ENCODE measurements at places on chromosomes 3 and 15.

DNA sequence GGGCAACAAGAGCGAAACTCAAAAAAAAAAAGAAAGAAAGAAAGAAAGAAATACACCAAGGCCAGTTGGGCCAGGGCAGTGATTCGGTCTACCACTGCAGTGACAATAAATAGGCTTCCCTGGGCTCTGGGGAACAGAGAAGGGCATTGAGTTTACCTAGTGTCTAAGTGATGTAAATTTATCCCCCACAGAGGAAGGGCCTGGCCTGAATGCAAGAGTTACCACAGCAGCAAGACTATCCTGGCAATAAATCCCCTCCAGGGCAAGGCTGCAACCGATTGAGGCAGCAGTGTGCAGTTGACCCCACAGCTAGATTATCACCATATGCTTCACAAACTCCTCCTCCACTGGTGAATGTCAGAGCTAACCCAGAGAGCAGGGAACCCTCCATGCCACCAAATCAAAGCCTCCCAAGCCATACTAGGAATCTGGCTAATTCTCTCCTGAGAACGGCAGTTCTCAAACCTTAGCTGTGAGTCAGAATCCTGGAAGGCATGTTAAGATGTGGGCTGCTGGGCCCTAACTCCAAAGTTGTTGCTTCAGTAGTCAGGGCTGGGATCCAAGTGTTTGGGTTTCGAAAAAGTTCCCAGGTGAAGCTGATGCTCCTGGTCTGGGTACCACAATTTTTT is 64.3 kb upstream of the GATM start:
- no peak for DNase-seq

- no peak for DNase-seq
Measured at GRCh38 chr15:39427705-39428104, 153.2 kb upstream of the THBS1 start.

DNA sequence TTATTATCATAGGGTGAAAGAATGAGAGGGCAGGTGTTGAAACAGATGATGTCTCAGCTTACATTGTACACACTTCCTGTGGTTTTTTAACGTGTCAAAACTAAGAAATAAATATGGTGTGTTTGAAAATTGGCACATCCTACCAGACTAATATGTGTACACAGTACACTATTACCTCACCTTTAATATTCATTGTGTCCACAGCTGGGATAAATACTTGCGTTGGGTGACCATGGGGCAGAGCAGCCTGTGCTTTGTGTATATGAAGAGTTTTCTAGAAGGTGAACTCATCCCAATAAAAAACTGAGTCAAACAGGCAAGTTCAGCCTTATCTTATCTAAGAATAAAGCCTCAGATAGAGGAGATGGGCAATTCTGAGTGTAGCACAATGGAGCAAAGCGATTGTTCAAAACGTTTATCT is 17.3 kb downstream of the SUCNR1 start:
- DNase-seq = no peak

GRCh38 chr3:149592758-149593240 is 65.0 kb downstream of the WWTR1 start:
- no peak for DNase-seq

DNA sequence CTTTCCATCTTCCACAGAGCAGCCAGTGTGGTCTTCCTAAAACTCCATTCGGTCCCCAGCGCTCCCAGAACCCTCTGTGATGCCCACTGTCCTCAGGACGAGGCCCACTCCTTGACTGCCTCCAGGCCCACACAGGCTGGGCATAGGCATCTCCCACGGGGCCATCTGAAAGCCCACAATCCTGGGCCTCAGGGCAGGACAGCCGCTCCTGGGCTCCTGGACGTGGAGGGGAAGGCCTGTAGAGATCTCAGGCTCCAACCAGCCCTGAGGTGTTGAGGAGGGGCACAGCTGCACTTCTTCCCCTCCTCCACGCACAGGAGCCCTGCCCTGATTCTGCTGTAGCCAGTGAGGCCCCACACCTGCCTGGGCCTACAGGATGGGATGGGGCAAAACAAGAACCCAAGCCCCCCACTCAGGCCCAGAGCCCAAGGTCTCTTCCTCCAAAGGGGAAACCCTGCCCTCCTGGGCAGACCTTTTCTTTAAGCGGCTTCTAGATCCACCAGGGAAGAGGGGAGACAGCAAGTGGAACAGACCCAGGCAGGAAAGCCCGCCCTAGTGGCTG is 25.9 kb downstream of the SHISA5 start:
- no peak for DNase-seq

GRCh38 chr3:197424266-197424665 is 125.9 kb upstream of the DLG1 start:
- no peak for DNase-seq

DNA sequence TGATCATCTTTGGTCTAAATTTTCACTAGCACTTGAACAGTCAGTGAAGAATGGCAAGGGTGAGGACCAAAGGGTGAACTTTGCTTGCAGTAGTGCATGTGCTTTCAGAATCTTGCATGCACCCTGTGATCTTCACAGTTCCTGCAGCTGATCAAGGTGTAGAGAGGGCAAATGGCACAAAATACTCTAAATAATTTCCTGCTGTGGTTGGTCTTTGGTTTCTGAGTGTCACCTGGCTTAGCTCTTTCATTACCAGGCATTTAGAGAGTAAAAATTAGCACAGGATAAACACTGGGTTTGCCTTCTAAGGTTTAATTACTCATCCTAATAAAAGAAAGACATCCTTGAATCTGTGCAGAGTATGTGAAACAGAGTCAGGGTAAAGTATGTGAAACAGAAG is 11.4 kb downstream of the TIPARP start:
- no peak for DNase-seq

- no peak for DNase-seq
Measured at GRCh38 chr3:188594139-188594538, 440.2 kb downstream of the LPP start.

- DNase-seq = peak; percentile 32
Measured at GRCh38 chr3:115092220-115092791, 54.8 kb downstream of the ZBTB20 start.

- DNase-seq = no peak
Measured at GRCh38 chr3:179430277-179430870, 20.9 kb downstream of the GNB4 start.

DNA sequence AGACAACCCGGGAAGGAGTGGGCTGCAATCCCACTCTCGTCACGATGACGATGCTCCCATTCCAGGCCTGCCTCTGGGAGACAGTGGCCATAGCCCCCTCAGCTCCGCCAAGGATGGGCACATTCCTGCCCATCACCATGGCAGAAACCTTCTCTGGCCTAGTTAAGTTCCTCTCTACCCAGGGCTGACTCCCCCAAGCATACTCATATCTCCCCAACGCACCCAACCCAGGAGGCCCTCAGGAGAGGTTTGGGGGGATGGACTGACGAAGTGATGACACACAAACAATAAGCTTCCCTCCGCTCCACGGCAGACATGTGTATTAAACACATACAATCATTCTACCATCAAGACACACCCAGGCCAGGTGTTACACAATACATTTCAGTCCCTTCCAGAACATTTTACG is 60.1 kb downstream of the VGLL4 start:
- DNase-seq = no peak

DNA sequence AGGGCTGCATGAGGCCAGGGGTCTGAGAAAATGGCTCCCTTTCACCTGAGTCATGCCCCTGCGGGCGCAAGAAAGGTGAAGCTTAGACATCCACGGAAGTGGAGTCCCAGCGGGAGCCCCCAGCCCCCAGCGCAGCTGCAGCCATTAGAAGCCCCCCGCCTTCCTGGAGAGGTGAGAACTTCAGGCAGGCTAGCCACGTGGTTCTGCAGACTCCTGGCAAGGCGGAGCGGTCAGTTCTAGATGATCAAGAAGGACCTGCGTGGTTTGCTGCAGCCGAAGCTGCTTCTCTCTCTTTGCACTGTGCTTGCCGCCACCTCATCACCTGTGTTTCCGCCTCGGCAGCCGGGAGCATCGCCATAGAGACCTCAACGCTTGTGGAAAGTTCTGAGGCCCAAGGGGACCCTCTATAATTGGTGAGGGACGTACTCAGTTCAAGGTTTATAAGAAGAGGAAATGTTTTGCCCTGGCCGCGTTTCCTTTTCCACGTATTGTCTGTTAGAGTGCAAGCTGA is 15.8 kb upstream of the KCNMB3 start:
- no peak for DNase-seq

DNA sequence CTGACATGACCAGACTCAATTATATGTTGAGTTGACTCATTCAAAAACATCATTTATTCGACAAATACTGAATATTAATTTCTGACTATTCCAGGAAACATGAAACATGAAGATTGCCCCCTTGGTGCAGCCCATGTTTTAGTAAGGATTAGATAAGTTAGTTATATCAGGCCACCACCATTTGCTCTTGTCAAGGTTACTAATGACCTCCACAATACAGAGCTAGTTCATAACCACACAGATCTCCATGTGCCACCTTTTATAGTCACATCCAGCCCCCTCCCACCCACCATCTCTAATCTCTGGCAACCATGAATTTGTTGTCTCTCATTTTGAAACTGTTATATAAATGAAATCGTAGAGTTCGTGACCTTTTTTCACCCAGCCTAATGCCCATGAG is 15.7 kb downstream of the KLHL18 start:
- no peak for DNase-seq

- no peak for DNase-seq
Measured at GRCh38 chr3:130792246-130792645, 45.6 kb upstream of the PIK3R4 start.

DNA sequence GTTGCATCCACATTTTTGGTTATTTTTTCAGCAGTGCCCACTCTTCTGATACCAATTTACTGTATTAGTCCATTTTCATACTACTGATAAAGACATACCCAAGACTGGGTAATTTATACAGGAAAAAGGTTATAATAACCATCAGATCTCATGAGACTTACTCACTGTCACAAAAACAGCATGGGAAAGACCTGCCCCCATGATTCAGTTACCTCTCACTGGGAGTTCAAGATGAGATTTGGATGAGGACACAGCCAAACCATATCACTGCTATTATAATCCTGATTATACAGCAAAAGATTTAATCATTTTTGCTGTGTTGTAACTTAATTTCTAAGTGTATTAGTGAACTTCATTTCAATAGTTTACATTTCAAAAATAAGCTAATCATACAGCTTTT is 6.6 kb downstream of the ZBED2 start:
- DNase-seq = no peak

DNA sequence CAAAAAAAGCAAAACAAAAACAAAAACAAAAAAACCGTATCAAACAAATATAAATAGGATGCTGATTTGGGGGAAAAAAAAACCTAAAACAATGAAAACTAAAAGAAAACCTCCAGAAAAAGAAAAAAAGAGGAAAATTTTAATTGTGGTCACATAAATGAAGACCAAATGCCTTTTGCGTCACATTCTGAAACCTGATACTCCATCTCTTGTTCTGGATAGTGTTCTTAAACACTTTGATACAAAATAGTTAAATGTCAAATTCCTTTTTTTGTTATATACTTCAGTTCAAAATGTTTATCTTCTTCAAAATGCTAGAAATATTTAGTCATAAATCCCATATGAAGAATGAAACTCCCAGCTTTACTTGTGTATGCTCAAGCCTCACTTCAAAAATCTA is 31.0 kb downstream of the COPS2 start:
- DNase-seq = no peak

All from stimulated activated CD4-positive, alpha-beta T cell treated with anti-CD3 and anti-CD28 coated beads, Interleukin-15, amount 100 ng/mL, for 1 hour (primary cell).